Osteocyte (in vitro differentiated cells): ENCODE measurements at places on chromosomes 1 and 21. TPM values are rescaled to one million over a fixed set of nuclear protein-coding genes. Genes with fewer than 3 reads are reported as not detected.

DNA sequence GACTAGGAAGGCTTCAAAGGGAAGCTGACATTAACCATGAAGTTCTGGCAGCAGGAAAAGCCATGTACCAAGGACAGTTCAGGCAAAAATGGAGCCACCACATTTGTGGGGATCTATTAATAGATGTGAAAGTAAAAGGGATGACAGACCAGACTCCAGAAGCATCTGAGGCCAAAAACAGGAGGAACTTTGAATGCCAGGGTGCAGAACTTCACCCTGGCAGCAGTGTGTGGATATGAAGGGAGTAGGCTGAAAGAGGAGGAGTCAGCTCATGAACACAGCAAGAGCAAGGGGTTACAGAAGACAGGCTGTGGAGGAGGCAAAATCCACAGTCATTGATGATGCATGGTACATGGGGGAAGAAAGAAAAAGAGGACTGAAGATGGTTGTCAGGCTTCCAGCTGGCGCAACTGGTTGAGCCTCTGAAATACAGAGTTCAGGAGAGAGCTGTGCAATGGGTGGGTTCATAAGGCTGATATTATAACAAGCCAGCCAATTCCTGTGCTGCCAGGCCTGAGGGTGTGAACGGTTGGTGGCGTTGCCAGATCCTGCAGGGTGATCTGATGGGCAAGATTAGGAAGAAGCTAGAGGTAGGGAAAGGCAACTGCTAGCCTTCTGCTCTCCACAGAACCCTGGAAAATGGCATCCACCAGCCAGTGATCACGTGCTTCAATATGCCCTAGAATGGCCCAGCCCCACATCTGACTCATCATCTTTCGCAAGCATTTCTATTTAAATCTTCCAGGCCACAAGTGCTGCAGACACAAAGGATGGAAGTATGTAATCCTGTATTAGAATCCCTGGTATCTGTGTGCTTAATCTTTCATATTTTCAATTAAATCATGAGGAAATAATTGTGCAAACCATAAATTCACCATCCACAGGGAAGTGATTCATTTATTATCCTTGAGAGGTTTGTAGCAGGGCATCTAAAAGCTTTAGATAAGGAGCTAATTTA lies 81.9 kb downstream of the SLC25A24 start:
- H3K4me1 ChIP-seq: no peaks in the 10 kb centered on the region
- H3K27ac ChIP-seq: no peak overlapping the region
- H3K27me3 ChIP-seq: peaks cover 24% of the 10 kb centered on the region
- no peak for DNase-seq
- H3K36me3 ChIP-seq: no peaks in the 10 kb centered on the region

DNA sequence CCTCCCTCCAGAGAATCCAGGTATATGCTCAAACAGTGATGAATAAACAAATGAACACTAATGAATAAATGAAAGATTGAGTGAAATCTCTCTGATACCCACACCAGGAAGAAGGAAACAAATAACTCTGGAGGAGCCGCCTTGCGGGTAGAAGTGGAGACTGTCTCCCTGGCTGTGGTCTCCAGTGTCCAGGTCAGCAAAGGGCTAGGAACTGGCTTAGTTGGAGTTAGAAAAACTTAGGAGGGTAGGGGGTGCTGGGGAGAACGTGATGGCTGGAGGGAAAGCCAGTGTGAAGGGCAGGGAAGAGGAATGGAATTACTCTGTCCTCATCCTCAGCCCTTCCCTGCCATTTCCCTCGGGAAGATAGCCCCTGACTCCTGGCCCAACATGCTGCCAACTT lies 537 bp downstream of the RHBDL2 start:
- no peaks in the 10 kb centered on the region for H3K27me3 ChIP-seq
- no peaks in the 10 kb centered on the region for H3K36me3 ChIP-seq
- H3K27ac ChIP-seq: no peak overlapping the region
- H3K4me1 ChIP-seq: peaks cover 4% of the 10 kb centered on the region

Gene SCMH1
- total RNA-seq: 37.5 and 38.9 TPM in 2 replicates

- no peak overlapping the region for H3K27ac ChIP-seq
- DNase-seq: no peak
- no peaks in the 10 kb centered on the region for H3K27me3 ChIP-seq
Measured at GRCh38 chr1:196143602-196144342, 464.5 kb downstream of the KCNT2 start.

- peaks cover 3% of the 10 kb centered on the region for H3K36me3 ChIP-seq
- no peak overlapping the region for H3K4me3 ChIP-seq
- DNase-seq: no peak
Measured at GRCh38 chr1:232134365-232134764, 495.6 kb downstream of the SIPA1L2 start.

GRCh38 chr1:12037486-12038355 lies 18.4 kb downstream of the MIIP start:
- H3K4me3 ChIP-seq: no peak overlapping the region
- no peak for DNase-seq
- H3K36me3 ChIP-seq: no peaks in the 10 kb centered on the region
- H3K27me3 ChIP-seq: no peaks in the 10 kb centered on the region
- H3K4me1 ChIP-seq: peaks cover 2% of the 10 kb centered on the region

- H3K36me3 ChIP-seq: no peaks in the 10 kb centered on the region
- no peak for DNase-seq
- no peaks in the 10 kb centered on the region for H3K27me3 ChIP-seq
- peaks cover 45% of the 10 kb centered on the region for H3K4me1 ChIP-seq
Measured at GRCh38 chr1:1889847-1890505, 911 bp downstream of the GNB1 start.

Gene OR2T2
- total RNA-seq: not detected in 2 replicates

- H3K27me3 ChIP-seq: no peaks in the 10 kb centered on the region
- H3K4me1 ChIP-seq: peaks cover 19% of the 10 kb centered on the region
- no peak for DNase-seq
- no peak overlapping the region for H3K4me3 ChIP-seq
Measured at GRCh38 chr1:183734543-183735036, 70.3 kb upstream of the RGL1 start.

Gene TRPM2
- not detected in 2 replicates for total RNA-seq

GRCh38 chr1:52403566-52404115 lies 582 bp downstream of the ORC1 start:
- DNase-seq: no peak
- peaks cover 34% of the 10 kb centered on the region for H3K4me1 ChIP-seq
- H3K27ac ChIP-seq: peak overlapping the region; percentile 95
- H3K27me3 ChIP-seq: no peaks in the 10 kb centered on the region
- H3K36me3 ChIP-seq: peaks cover 11% of the 10 kb centered on the region
- H3K4me3 ChIP-seq: peak overlapping the region; percentile 100

Gene NGF
- total RNA-seq: 14.8 and 19.6 TPM in 2 replicates

Gene RGS8
- not detected in 2 replicates for total RNA-seq

Gene MROH9
- total RNA-seq: not detected in 2 replicates

Gene JAM2
- total RNA-seq: 5.9 and 6.1 TPM in 2 replicates

Gene IL22RA1
- not detected in 2 replicates for total RNA-seq

Gene PYHIN1
- total RNA-seq: not detected in 2 replicates

Gene KIF2C
- 7.5 and 7.7 TPM in 2 replicates for total RNA-seq

GRCh38 chr1:116024626-116025025 lies 48.3 kb downstream of the SLC22A15 start:
- no peaks in the 10 kb centered on the region for H3K27me3 ChIP-seq
- H3K27ac ChIP-seq: no peak overlapping the region
- H3K4me3 ChIP-seq: no peak overlapping the region
- no peak for DNase-seq
- H3K36me3 ChIP-seq: peaks cover 13% of the 10 kb centered on the region

DNA sequence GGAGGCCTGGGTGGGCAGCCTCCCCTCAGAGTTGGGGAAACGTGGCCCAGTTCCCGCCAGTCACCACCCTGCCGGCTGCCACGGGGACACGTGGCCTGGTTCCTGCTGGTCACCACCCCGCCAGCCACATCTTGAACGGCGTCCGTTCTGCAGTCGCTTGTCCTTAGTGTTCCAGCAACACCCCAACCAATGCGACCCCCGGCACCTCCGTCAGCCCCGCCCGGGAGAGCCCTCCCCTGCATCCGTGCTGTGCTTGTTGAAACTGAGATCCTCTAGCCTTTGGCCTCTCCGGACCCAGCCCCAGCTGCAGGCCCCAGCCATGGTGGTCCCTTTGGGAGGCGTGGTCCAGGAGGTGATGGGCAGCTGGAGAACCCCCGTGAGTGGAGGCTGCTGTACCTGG lies 18.7 kb downstream of the PRKCZ start:
- no peak overlapping the region for H3K27ac ChIP-seq
- H3K4me3 ChIP-seq: no peak overlapping the region
- peaks cover 1% of the 10 kb centered on the region for H3K4me1 ChIP-seq

Gene C1orf94
- total RNA-seq: not detected in 2 replicates

DNA sequence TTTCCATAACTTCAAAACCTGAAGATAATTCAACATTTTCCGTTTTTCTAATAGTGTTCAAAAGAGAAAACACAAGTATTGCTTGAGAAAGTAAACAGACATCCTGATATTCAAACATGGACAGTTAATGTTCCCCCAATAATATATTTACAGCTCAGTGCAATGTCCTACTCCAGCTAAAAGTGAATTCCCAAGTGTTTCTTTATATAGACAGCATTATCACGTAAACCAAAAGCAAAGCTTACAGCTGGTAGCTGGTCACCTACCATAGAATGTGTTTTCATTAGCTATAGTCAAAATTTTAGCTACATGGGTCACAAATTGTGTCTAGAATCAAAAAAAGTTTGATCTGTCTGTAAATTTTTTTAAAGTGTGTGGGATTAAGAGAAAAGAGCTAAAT lies 34.9 kb downstream of the WLS start:
- peak overlapping the region; percentile 76 for H3K27ac ChIP-seq
- H3K36me3 ChIP-seq: peaks cover 13% of the 10 kb centered on the region
- H3K27me3 ChIP-seq: no peaks in the 10 kb centered on the region

DNA sequence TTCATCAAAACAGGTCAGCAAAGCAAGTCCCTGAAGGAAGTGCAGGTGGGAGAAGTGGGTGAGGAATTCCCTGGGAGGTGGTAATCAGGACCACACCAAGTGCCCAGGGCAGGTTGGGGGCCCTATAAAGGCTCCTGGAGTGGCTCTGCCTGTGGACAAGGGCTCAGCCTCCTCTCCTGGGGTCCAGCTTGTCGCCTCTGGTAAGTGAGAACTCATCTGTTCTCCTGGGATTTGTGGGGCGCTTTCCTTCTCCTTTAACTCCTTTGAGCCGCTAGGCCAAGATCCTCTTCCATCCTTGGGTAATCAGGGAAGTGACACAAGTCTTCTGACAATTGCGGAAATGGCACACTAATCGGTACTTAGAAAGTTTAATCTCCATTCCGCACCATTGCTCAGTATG lies at the start of gene SPRR4:
Gene SPRR4, plus strand, starts transcription at position 154 of the 400 bp plus-strand sequence. CDS start 1,243 bp downstream, outside the sequence.
- no peaks in the 10 kb centered on the region for H3K36me3 ChIP-seq
- H3K27ac ChIP-seq: no peak within 1 kb of the TSS
- H3K27me3 ChIP-seq: no peaks in the 10 kb centered on the region
- no peak within 1 kb of the TSS for H3K4me3 ChIP-seq
- peak; percentile 6 for DNase-seq

GRCh38 chr1:3012456-3013291 lies 8.6 kb upstream of the ACTRT2 start:
- no peaks in the 10 kb centered on the region for H3K36me3 ChIP-seq
- H3K27me3 ChIP-seq: no peaks in the 10 kb centered on the region

DNA sequence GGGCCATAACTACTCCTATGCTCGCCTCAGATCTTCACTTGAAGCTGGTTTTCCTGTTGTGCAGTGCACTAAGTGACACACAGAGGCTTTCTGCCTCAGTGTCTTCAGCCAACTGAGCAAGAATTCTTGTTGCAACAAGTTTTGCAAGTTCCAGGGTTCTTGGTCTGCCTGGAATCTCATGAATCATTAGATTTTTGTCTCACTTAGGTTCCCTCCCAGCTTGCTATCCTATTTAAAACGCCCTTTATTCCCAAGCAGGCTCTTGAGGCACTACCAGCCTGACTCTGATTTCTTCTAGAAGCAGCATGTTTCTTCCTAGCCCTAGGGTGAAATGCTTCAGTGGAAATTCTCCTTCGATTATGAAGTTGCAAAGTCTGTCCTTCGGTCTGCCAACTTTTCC lies 158.8 kb downstream of the C1orf21 start:
- DNase-seq: no peak
- H3K36me3 ChIP-seq: peaks cover 2% of the 10 kb centered on the region
- H3K27me3 ChIP-seq: no peaks in the 10 kb centered on the region
- no peak overlapping the region for H3K4me3 ChIP-seq
- no peak overlapping the region for H3K27ac ChIP-seq

- H3K27ac ChIP-seq: no peak overlapping the region
- no peaks in the 10 kb centered on the region for H3K36me3 ChIP-seq
- no peaks in the 10 kb centered on the region for H3K4me1 ChIP-seq
- no peak for DNase-seq
Measured at GRCh38 chr1:229205854-229206253, 65.1 kb upstream of the RAB4A start.

- H3K27me3 ChIP-seq: peaks cover 46% of the 10 kb centered on the region
- H3K4me3 ChIP-seq: no peak overlapping the region
- no peak overlapping the region for H3K27ac ChIP-seq
- no peaks in the 10 kb centered on the region for H3K36me3 ChIP-seq
- DNase-seq: no peak
Measured at GRCh38 chr1:230572121-230573105, 69.9 kb upstream of the COG2 start.

Gene LCE2A
- not detected in 2 replicates for total RNA-seq

- H3K4me1 ChIP-seq: peaks cover 26% of the 10 kb centered on the region
- peaks cover 46% of the 10 kb centered on the region for H3K27me3 ChIP-seq
- H3K27ac ChIP-seq: no peak overlapping the region
- H3K36me3 ChIP-seq: no peaks in the 10 kb centered on the region
- no peak overlapping the region for H3K4me3 ChIP-seq
Measured at GRCh38 chr1:160117709-160118183, 2.2 kb downstream of the ATP1A2 start.

GRCh38 chr21:17765207-17765606 lies 53.9 kb downstream of the C21orf91 start:
- H3K4me3 ChIP-seq: no peak overlapping the region
- H3K4me1 ChIP-seq: no peaks in the 10 kb centered on the region
- no peaks in the 10 kb centered on the region for H3K36me3 ChIP-seq
- no peak for DNase-seq
- H3K27ac ChIP-seq: no peak overlapping the region
- no peaks in the 10 kb centered on the region for H3K27me3 ChIP-seq

DNA sequence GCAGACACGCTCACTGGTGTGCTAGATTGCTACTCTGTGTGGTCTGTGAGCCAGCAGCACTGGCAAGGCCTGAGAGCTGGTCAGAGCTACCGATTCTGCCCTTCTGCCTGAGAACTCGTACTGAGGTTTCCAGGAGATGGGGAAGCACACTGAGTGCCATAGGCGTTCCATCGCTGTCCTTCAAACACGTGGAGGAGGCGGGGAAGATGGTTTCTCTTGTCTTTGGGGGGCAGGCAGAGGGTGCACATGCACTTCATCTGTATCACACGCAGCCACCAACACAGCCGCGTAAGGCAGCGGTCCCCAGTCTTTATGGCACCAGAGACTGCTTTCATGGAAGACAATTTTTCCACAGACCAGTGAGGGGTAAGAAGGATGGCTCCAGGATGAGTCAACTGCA lies 23.8 kb upstream of the MX1 start:
- H3K36me3 ChIP-seq: no peaks in the 10 kb centered on the region
- no peak overlapping the region for H3K27ac ChIP-seq
- DNase-seq: no peak
- H3K4me1 ChIP-seq: no peaks in the 10 kb centered on the region
- peaks cover 49% of the 10 kb centered on the region for H3K27me3 ChIP-seq

GRCh38 chr1:1283821-1284220 lies 3.6 kb downstream of the SCNN1D start:
- no peaks in the 10 kb centered on the region for H3K27me3 ChIP-seq
- no peaks in the 10 kb centered on the region for H3K36me3 ChIP-seq
- no peak for DNase-seq
- H3K4me1 ChIP-seq: no peaks in the 10 kb centered on the region
- no peak overlapping the region for H3K27ac ChIP-seq

Gene LCE1F
- total RNA-seq: not detected in 2 replicates

Gene CBS
- total RNA-seq: 92.1 and 95.5 TPM in 2 replicates

Gene RIIAD1
- not detected in 2 replicates for total RNA-seq

Gene CYP4X1
- 0.38 and 0.89 TPM in 2 replicates for total RNA-seq

GRCh38 chr1:81305997-81306452 lies 494.7 kb upstream of the ADGRL2 start:
- H3K27me3 ChIP-seq: no peaks in the 10 kb centered on the region
- no peak overlapping the region for H3K4me3 ChIP-seq
- peaks cover 17% of the 10 kb centered on the region for H3K4me1 ChIP-seq
- no peaks in the 10 kb centered on the region for H3K36me3 ChIP-seq
- no peak for DNase-seq
- H3K27ac ChIP-seq: no peak overlapping the region
